Lung (tissue), 17 donors: ENCODE measurements at places on chromosomes 3 and 15.

- H3K4me3 ChIP-seq = no peak overlapping the region
- DNase-seq = no peak
- no peaks in the 10 kb centered on the region for H3K27me3 ChIP-seq
- H3K4me1 ChIP-seq = no peaks in the 10 kb centered on the region
- H3K27ac ChIP-seq = no peak overlapping the region
Observed at GRCh38 chr15:83565553-83566159, 88.3 kb upstream of the ADAMTSL3 start.

- no peak overlapping the region for H3K27ac ChIP-seq
- no peak overlapping the region for H3K4me3 ChIP-seq
- no peak for DNase-seq
Observed at GRCh38 chr15:68052431-68052830, 1.7 kb upstream of the PIAS1 start.

DNA sequence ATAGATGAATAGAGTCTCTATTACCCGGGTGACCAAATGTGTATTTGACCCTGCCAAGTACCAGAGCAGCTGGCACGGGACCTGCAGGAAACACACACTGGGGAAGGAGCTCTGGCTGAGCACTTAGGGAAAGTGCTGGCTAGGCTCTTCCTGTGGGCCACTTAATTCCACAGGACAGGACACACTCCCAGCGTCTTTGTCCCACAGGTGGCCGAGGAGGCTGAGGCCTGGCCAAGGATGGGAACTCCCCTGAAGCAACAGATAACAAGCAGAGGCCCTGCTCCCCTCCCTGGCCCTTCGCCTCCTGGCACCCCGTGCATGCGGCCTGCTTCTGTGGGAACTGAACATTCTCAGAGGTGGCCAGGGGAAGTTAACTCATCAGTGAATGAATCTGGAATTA is 180.8 kb downstream of the ATP10A start:
- peaks cover 23% of the 10 kb centered on the region for H3K36me3 ChIP-seq
- H3K27ac ChIP-seq = no peak overlapping the region
- H3K4me3 ChIP-seq = no peak overlapping the region
- H3K27me3 ChIP-seq = no peaks in the 10 kb centered on the region
- no peak for DNase-seq

- no peak for DNase-seq
- H3K36me3 ChIP-seq = no peaks in the 10 kb centered on the region
- H3K27ac ChIP-seq = no peak overlapping the region
- H3K27me3 ChIP-seq = no peaks in the 10 kb centered on the region
- H3K4me3 ChIP-seq = no peak overlapping the region
Observed at GRCh38 chr3:185852635-185853034, 27.8 kb upstream of the IGF2BP2 start.

- H3K4me3 ChIP-seq = no peak overlapping the region
- H3K4me1 ChIP-seq = no peaks in the 10 kb centered on the region
- H3K36me3 ChIP-seq = peaks cover 28% of the 10 kb centered on the region
- H3K27me3 ChIP-seq = no peaks in the 10 kb centered on the region
Observed at GRCh38 chr15:90982135-90982534, 12.2 kb downstream of the PRC1 start.
